ENCODE measurements at places on chromosomes 11 and 22.

DNA sequence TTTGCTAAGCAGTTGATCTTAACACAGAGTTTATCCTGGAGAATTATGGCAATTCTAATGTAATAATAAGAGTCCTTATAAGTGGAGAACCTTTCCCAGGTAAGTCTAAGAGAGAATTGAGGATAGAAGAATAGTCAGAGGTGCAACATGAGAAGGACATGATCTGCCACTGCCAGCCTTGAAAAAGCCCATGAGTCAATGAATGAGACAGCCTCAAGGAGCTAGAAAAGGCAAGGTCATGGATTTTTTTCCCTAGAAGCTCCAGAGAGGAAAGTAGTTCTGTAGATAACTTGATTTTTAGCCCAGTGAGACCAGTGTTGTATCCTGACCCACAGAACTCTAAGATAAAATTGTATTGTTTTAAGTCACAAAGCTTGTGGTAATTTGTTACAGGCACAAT lies 16.9 kb downstream of the MS4A6A start:
- no peak for DNase-seq

DNA sequence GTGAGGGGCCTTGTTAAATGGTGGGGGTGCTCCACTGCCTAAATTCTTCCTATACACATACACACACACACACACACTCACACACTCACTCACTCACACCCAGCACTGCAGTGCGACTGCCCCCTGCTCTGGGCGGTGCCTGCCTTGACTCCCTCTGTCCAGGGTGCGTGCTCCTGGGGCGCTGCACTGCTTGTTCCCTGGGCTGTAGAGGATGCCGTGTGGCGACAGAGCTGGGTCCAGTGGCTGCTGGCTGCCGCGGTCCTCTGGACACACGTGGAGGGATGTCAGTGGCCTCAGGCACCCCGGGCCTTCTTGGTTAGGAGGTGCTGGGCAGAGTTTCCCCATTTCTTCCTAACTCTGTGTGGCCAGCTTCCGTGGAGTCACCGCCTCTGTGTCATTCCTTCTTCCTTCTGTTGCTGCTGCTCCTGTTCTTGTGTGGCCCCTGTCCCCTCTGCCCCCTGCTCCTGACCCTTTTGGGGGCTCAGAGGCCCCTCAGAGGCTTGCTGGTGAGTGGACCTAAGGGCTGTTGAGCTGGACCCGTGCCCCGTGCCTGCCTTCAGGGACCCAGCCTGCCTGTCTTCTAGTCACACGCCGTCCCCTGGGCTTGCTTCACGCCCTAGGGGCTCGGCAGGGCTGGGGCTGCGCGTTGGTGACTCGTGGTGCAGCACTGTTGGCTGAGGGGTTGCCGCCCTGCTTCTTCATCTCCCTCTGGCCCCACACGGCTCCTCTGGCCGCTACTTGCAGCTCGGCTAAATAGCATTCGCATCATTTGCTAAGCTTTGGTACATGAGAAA lies 147.0 kb downstream of the TBC1D22A start:
- no peak for DNase-seq

- no peak for DNase-seq
These were observed 9.3 kb downstream of the VPS26B start for GRCh38 chr11:134233729-134234179.

DNA sequence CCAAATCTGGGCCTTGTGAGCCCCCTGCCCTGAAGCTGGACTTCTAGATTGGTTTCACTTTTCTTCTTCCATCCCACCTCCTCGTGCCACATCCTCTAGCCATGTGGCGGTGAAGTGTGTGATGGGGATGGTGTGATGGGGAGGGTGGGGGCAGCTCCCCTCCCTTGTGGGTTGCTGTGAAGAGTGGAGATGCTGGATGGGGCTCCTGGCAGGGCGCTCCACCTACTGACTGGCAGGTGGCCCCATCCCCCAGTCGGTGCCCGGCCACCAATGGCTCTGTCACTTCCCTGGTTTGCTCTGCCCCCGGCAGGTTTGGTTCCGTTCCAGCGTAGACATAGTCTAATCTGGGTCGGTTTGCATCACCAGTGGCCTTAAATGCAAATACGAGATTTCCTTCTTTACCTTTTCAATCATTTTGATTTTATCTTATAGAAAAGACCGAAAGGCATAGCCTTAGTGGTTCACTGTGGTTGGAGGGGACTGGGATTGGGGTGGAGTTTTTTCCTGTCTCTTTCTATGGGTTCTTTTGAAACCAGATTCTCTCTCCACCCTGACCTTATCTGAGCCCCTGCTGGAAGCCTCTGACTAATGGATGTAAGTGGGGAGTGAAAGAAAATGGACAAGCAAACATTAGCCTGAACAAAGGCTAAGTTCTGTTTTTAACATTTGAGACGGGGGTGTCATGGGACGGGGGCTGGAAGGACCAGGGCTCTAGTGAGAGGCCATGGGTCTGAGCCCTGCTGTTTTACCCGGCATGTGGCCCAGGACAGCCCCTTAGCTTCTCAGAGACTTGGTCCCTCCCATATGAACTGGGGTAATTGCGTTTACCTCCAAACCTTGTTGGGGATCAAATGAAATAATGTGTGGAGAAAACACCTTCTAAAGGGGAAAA lies 149.3 kb downstream of the CACNA1I start:
- DNase-seq = no peak

DNA sequence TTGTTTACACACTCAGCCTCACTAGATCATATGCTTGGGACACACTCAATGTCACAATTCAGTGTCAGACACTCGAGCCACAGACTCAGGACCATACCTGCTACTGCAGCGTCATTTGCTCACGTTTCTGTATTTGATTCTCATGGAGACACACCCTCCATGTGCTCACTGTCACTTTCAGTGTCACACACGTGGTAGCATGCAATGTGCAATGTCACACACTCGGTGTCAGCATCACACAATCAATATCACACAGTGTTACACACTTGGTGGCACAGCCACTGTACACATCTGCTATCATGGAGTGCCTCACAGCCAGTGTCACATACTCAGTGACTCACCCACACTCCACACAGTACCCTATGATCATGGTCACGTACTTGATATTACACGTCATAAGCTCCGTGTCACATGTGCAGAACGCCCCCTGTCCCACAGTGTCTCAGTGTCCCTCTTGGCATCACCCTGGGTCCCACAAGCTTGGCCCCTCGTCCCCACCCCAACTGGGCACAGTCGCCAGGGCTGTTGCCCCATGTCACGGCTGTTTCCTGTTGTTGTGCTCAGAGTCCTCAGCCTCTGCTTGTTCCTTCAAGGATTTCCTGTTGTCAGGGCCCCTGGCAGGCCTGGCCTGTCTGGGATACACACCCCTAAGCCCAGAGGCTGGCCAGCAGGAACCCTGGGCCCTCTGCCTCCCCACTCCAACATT lies 49.6 kb downstream of the PDE2A start:
- DNase-seq = no peak

DNA sequence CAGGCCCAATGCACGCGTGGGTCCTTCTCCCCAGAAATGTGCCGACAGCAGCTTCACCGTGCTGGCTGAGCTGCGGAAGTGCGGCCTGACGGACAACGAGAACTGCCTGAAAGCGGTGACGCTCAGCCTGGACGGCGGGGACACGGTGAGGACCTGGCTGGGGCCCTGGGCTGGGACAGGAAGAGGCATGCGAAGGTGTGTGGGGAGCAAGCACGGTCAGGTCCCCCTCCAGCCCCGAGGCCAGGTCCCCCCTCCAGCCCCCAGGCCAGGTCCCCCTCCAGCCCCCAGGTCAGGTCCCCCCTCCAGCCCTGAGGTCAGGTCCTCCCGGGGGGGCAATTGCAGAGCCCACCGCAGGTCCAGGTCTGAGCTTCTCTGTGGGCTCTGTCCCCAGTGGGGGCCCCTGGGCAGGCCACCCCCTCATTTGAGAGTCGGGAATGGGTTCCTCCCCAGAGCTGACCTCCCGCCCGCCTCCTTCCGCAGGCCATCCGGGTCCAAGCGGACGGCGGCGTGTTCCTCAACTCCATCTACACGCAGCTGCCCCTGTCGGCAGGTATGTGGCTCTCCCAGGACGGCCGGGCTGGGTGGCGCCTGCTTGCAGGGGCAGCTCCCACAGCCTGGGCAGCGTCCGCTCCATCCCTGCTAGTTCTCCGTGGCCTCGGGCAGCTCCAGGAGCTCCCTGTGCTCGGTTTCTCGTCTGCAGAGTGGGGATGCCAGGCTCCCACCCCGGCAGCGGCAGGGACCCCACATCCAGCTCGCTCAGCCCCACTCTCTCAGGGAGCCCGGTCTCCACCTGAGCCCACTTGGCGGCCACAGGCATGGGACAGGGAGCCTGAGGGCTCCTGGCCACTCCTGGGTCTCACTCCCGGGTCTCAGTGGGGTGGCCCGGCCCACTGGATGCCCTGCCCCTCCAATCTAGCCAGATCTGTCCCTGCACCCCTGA lies 7.9 kb downstream of the MUC5B start:
- DNase-seq = no peak

DNA sequence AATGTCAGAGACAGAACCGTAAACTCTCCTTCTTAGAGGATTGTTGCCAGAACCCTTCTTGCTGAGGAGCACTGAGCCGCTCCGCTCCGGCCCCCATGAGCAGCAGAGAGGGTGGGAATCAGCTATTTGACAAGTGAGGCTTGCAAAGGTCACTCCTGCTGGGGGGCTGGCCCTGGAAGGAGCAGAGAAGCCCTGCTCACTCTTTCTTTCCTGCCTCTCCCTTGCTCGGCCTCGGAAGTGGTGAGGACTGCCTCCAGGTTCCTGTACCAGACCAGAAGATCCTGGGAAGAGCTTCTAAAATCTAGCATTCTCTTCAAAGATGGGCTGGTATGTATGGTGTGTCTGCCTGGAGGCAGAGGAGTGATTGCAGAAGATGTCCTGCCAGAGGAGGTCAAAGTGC lies 168.6 kb upstream of the NECTIN1 start:
- DNase-seq = no peak

GRCh38 chr11:134338654-134339053 lies 6.9 kb downstream of the GLB1L2 start:
- DNase-seq = no peak

DNA sequence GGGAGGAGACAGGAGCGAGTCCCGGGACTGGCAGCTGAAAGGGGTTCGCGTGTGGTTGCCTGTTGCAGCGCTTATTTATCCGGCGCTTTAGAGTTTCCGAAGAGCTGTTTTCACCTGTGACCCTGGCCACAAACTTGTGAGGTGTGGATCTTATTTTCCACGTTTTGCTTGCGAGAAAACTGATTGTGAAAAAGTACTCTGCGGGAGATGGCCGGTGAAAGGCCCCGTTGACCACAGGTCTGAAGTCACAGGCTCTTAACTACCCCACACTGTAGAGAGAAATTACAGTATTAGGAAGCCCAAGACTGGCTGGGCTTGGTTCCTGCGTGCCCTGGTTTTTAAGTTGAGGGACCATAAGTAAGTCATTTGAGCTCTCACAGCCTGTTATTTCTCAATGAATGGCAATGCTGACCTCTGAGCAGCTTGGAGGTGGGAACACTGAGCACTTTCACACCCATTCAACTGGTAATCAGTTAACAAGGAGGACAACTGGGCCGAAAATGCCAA lies 379 bp upstream of the RAB38 start:
- no peak for DNase-seq

GRCh38 chr11:93016595-93016994 lies 47.1 kb downstream of the MTNR1B start:
- no peak for DNase-seq

- DNase-seq = no peak
These were observed 72.1 kb downstream of the CELSR1 start for GRCh38 chr22:46465345-46465720.

DNA sequence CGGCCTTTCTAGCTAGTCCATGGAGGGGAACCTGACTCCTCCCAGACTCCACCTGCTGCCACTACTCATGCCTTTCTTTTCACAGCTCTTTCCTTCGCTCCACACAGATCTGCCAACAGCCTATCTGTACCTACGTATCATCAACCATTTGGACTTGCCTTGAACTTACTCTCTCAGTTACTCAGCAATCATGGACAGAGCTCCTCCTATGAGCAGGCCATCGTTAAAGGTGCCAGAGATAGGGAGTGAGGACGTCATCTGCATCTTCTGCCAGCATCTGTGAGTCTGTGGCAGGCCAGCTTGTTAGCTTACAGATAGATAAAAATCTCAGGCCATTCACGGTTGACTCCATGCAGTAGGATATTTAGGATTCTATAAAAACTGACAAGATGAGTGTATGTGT lies 162.9 kb upstream of the ZBED5 start:
- no peak for DNase-seq

DNA sequence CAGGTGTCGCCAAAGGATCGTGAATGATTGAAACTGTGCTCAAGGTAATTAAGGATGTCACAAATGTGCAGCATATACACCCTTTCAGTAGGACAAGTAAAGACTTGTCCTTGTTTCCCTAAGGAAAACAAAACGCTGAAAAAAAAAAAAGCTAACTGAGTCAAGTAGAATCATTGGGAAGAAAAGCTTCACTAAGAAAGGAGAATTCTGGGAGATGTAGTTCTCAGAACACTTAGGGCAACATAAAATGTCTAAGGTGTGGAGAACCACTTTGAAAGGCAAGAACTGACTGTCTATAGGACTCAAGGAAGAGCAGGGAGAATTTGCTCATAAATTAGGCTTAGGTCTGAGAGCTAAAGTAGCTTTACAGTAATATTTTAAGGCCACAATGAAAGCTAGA lies 2.9 kb upstream of the OR5T1 start:
- DNase-seq = no peak

All from HCEC 1CT (cell line).